ENCODE measurements at places on chromosomes 12 and 14.
A peak's percentile ranks its signal among the peaks of the same experiment; 100 is the strongest.

GRCh38 chr12:102753802-102754201 lies 163.2 kb downstream of the PAH start:
- DNase-seq = no peak

- no peak for DNase-seq
Observed at GRCh38 chr12:66013224-66013623, 117.3 kb downstream of the LLPH start.

- peak; percentile 68 for DNase-seq
Observed at GRCh38 chr12:130870442-130871285, 1.2 kb upstream of the RAN start.

- no peak for DNase-seq
Observed at GRCh38 chr12:2628401-2628800, 166.4 kb upstream of the FKBP4 start.

DNA sequence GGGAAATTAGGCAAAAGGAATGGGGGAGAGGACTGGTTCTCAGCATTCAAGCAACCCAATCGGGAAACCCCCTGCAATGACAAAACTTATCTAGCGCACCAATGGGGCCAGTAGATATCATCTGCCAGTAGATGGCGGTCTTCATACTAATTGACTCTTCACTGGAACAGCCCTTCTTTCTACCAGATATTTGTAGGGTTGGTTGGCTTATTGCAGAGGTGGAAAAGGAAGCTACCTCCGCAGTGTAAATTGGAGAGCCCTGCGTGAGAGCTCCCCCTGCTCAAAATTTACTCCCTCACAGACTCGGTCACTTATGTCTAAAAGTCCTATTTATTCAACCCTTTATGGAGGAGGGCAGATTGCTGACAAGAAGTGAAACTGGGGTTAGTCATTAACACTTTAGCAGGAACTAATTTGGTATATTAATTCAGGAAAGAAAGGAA lies 166.1 kb upstream of the CCND2 start:
- peak; percentile 78 for DNase-seq

DNA sequence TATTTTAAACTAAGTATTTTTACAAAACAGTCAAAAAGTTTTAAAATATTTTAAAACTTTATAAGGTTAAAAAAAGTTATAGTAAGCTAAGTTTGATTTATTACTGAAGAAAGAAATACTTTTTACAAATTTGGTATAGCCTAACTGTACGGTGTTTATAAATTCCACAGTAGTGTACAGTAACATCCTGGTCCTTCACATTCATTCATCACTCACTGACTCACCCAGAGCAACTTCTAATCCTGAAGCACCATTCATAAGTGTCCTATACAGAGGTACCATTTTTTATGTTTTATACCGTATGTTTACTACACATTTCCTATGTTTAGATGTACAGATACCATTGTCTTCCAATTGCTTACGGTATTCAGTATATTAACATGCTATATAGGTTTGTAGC lies 170.0 kb downstream of the KLHL28 start:
- no peak for DNase-seq

DNA sequence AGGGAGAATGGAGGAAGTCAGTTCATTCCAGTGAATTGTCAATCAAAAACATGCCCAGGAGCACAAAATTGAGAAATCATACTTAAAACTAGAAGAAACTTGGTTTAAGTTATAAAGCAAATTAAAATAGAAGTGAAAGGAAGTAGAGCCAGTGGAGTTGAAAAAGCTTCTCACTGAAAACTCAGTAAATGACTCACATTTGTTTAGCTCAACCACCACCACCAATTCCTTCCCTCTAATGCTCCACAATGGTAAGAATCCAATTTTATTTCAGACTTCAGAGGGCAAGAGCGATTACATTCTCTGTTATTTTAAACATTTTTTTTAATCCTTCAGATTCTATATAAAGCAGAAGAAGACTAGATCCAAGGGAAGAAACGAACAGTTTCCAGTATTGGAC lies 19.4 kb downstream of the UTP20 start:
- DNase-seq = no peak

DNA sequence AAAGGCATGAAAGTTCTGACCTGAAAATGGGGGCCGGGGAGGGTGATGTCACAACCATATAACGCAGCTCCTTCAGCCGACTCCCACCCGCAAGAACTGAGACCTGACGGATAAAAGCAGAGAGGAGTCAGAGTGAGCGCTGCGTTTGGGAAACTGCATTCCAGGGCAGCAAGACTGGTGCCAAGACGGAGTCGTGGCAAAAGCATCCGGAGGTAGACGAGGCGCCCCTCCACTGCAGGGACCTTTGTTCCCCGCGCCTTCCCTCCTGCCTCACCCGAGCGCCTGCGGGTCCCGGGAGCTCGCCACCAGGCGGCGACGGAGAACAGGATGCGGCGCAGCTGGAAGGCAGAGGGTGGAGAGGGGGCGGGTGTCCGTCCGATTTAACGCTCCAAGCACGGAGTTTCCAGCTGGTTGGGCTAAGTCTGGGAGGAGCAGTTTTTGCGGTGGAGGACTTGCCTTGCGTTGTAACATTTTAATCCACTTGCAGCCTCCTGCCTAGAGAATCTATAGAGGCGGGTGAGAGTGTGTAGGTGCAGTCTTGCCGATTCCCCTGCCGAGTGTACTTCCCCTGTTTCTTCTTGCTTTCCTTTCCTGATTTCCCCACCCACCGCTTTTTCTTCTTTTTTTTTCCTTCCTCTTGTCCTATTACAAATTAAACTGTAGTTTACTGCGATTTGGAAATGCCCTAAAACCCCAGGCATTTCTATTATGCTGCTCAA lies 1.2 kb upstream of the CPNE8 start:
- peak; percentile 74 for DNase-seq

- no peak for DNase-seq
Observed at GRCh38 chr14:62436261-62436660, 609.0 kb downstream of the KCNH5 start.

DNA sequence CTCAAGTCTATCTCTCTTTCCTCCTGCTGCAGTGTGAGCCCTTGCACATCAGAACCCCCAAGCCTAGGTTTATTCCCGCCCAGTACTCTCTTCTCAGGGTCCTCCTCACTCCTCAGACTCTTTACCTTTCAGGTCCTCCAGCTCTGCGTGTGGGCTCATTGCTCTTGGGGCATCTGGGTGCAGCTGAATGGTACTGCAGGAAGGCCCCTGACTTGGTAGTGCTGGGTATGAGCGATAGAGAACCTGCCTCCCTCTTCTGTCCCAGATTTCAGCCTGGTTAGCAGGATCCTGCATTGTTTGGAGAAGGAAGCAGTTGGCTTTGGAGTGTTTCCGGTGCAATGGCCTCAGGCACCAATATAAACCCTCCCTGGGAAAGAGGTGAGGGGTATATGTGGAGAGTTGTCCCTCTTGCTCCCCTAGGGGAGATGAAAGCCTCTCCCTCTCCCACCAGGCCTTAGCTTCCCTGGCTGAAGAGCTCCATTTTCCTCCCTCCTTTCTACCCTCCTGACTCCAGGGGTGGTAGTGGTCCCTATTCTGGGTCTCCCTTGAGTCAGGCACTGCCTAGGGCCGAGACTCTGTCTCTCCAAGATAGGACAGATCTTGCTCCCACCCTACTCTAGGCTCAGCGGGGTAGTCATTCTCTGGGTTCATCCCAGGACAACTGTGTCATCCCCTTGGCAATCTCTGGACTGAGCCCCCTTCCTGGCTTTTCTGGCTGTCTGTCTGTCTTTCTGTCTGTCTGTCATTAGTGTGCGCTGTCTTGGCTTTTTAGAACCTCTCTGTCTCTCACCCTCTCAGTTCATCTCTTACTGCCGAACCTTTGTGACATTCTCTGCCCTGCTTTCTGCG lies 3.8 kb downstream of the LRP1 start:
- no peak for DNase-seq

GRCh38 chr14:56199982-56200577 lies 81.9 kb downstream of the PELI2 start:
- no peak for DNase-seq

DNA sequence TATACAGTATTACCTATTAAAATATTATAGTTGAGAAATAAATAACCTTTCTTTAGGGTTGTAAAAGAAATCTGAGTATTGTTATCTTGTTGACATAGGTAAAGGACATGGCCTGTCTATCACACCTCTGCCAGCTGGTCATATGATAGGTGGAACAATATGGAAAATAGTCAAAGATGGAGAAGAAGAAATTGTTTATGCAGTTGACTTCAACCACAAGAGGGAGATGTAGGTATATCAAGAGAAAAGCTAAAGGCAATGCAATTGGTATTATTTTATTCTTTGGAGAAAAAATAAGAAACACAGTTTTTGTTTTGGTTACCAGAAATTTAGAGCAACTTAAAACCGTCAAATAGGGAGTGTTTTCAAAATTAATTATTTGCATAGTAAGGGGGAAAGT lies 13.5 kb downstream of the CPSF2 start:
- DNase-seq = no peak

- DNase-seq = no peak
Observed at GRCh38 chr14:101184572-101184971, 281.1 kb upstream of the RTL1 start.

DNA sequence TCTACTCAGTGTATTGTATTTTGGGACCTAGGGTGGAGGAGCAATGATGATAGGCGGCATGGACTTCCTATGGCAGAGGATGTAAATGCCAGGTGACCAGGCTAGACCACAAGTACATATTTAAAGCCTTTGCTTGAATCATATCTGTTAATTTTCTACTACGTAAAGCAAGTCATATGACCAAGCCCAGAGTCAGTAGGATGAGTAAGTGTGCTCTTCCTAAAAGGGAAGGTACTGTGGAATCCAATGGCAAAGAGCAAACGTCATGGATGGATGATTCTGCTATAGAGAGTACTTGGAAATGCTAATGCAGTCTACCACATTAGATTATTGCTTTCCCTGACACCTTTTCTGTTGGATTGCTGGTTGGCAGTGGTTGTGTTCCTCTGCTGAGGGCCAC lies 16.8 kb downstream of the GPATCH2L start:
- DNase-seq = no peak

DNA sequence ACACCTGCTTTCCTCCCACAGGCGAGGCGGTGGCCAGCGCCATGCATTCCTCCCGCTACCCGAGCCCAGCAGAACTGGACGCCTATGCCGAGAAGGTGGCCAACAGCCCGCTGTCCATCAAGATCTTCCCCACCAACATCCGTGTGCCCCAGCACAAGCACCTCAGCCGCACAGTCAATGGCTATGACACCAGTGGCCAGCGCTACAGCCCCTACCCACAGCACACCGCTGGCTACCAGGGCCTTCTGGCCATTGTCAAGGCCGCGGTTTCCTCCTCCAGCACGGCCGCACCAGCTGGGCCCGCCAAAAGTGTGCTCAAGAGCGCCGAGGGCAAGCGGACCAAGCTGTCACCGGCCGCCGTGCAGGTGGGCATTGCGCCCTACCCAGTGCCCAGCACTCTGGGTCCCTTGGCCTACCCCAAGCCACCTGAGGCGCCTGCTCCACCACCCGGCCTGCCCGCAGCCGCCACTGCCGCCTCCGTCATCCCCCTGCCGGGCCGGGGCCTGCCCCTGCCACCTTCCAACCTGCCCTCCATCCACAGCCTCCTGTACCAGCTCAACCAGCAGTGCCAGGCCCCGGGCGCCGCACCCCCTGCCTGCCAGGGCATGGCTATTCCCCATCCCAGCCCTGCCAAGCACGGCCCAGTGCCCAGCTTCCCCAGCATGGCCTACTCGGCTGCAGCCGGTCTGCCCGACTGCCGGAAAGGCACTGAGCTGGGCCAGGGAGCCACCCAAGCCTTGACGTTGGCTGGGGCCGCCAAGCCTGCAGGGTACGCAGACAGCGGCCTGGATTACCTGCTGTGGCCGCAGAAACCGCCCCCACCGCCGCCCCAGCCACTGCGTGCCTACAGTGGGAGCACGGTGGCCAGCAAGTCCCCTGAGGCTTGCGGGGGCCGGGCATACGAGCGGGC lies 54.6 kb downstream of the FAM222A start:
- no peak for DNase-seq

GRCh38 chr14:96051642-96052540 lies 12.7 kb downstream of the C14orf132 start:
- no peak for DNase-seq

GRCh38 chr14:91980157-91980556 lies 32.7 kb upstream of the FBLN5 start:
- no peak for DNase-seq

- DNase-seq = no peak
Observed at GRCh38 chr14:38553586-38553985, 297.7 kb upstream of the CLEC14A start.

GRCh38 chr14:50045039-50045711 lies 71.2 kb downstream of the VCPKMT start:
- DNase-seq = peak; percentile 64

DNA sequence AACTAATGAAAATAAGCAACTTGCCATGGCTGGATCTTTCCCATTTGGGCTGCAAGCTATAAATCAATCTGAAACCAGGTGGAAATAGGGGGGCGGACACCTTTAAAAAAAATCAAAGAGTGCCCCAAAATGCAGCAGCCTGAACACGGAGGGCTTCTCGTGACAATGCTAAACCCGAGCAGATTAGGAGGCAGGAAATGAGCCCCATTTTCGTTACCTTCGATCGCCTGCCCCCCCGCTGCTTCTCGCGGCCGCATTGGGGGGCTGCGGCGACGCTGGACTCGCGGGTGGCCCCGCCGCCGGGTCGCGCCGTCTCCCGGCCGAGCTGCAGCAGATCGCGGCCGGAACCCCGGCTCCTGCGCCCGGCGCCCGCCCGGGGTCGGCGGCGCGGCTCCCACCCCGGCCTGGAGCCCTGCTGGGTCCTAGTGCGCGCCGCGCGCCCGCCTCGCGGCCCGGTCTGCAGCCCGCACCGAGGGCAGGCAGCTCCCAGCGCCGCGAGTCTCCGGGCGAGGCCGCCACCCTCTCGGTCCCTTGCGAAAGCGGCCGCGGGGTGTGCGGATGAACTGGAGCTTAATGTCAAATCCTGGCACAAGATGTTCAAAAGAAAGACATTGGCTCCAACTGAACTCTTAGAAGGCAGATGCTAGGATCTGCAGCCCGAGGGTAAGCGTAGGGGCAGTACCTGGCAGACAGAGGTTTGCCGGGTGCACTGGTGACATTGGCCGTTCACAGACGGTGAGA lies 201.9 kb upstream of the FOXN3 start:
- peak; percentile 68 for DNase-seq

DNA sequence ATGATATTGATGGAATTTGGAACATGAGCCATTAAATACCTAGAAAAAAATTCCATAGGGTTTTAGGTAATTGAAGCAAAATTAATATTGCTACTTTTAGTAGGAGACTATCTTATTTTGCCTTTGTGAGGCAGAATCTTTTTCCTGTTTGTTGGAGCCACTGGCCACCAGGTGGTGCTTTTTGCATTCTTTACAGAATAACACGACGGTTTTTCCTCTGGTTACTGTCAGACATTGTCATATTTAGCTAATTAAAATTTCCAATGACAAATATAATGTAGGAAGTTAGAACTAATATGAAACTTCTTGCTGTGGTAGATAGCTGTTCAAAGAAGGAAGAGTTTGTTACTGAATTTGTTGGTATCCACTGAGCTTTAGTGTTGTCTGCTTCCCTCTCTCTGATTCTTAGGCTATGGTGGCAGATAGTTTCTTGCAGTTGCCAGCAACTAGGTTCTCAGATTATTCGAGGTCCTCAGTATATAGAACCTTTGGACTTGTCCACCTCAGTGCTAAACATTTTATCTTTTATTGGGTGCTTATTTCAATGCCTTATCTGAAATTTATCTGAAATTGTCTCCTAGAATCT lies 25.7 kb downstream of the RAB21 start:
- no peak for DNase-seq

Data from stimulated activated naive B cell treated with anti-CD40 and anti-IgM and Interleukin-4, amounts not matched to agents 10 μg/mL and 1 μg/mL and 100 μg/mL, for 72 hours (primary cell).